NCI-H1436 treated with DMSO at 0.1 percent for 48 hours (cell line): ENCODE measurements at places on chromosomes 7 and 10.

DNA sequence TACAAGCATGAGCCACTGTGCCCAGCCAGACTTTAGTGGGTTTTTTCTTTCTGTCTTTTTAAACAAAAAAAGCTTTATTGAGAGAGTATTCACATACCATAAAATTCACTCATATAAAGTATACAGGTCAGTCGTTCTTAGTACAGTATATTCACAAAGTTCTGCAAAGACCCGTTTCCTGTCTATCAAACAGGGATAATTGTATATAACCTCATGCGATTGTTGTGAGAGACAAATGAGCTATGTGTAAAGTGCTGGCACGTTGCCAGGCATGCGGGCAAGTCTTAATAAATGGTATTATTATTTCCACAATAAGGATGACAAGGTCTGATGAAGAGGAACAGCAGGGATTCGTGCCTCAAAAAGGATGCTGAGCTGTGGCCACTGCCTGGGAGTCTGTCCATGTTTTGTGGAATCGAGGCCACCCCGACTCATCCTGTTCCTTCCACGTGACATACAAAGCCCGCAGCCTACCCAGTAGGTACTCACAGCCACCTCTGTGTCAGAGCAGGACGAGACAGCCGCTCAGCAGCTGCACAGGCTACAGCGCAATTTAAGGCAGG lies 51.6 kb downstream of the SMKR1 start:
- DNase-seq: no peak

DNA sequence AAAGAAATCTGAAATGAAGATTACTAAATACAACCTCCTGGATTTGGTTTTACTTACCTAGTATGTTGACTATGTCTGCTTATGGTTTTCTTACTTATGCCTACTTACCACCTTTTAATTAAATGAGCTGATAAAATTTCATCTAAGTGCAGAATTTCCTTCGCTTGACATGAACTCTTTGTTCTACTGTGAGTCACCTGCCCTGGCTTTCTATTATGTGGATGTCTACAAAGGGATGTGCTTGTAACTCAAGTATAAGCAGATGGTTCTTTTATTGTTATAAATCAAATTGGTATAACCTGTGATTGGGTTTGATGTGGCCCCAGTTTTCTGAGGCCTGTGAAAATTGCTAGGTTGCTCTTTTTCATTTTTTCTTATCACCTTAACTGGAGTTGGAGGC lies 389.1 kb upstream of the ANKRD30A start:
- peak; percentile 66 for DNase-seq

DNA sequence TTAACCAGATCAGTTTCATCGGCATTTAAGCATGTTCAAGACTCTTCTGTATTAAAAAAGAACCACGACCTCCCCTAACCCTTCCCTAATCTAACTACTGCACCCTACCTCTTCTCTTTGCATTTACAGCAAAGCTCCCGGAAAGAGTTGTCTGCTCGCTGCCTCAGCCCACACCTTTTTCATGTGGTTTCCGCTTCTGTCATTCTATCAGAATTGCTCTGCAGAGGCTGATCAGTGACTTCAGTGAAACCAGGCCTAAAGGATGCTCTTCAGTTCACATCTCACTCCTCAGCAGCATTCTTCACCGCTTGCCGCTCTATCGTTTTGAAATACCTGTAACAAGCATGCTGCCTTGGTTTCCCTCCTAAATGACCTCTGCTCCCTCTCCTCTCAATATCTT lies 160.9 kb downstream of the SDK1 start:
- no peak for DNase-seq

DNA sequence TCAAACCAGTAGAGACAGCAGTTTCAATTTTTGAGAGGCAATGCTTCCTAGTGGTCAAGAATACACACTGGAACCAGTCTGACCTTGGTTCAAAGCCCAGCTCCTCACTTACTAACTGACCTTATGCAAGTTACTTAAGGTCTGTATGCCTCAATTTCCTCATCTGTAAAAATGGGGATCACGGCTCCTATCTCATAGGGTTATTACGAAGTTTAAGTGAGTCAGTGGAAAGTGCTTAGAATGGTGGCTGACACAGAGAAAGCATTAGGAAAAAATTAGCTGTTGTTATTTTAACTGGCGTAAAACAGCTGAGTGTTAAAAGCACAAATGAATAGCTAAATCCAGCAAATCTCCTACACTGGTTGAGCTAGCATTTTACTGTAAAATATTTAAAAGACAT lies 162.4 kb upstream of the LAMB4 start:
- no peak for DNase-seq

DNA sequence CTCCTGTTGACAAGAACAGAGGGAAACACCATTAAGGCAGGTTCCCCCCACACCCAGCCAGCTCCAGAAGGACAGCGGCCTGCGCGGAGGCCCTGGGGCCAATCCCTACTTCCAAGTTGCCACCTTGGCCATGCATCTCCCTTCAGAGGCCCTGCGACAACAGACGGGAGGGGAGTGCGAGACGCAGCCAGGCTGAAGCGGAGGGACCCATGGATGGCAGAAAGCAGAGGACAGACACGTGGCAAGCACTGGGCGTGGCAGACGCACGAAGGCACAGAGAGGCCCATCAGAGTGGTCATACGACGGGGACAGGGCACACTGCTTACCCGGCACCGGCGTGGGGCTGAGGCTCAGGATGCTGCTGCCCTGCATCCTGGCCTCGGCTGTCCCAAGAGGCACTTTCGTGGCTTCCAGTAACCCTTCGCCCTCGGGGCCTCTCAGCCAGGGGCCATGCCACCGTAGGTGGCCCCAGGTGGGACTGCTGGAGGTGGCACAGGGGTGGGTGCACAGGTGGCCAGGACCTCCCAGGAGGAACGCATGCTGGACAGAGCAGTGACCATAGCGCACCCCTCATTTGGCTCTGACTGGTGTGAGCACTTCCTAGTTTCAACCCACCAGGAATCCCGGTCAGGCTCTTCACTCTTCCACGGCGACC lies 11.4 kb downstream of the CXCL12 start:
- DNase-seq: no peak

- DNase-seq: no peak
Measured at GRCh38 chr10:50580262-50580891, 43.4 kb downstream of the SGMS1 start.

GRCh38 chr10:78852466-78853240 lies 216.1 kb upstream of the ZMIZ1 start:
- no peak for DNase-seq

DNA sequence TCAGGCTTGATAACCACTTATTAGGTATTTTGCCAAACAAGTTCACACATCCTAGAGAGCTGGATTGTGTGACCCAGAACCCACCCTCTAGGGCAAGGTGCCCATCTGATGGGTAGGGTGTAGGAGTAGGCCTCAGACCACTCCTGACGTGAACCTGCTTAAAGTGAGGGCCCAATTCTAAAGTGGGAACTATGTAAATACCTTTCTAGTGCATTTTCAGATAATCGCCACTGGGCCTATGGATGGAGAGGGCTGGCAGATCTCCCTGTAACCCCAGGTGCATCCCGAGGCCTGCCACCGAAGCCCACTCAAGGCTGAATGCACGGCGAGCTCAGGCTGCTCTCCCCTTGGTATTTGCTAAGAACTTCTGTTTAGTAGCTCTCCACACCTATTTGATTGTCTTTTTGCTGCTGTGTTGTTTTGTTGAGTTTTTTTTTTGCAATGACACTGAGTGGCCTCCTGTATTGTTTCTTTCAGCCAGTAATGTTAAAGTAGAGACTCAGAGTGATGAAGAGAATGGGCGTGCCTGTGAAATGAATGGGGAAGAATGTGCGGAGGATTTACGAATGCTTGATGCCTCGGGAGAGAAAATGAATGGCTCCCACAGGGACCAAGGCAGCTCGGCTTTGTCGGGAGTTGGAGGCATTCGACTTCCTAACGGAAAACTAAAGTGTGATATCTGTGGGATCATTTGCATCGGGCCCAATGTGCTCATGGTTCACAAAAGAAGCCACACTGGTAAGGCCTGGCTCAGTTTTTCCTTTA lies 71.7 kb downstream of the IKZF1 start:
- DNase-seq: peak; percentile 50

DNA sequence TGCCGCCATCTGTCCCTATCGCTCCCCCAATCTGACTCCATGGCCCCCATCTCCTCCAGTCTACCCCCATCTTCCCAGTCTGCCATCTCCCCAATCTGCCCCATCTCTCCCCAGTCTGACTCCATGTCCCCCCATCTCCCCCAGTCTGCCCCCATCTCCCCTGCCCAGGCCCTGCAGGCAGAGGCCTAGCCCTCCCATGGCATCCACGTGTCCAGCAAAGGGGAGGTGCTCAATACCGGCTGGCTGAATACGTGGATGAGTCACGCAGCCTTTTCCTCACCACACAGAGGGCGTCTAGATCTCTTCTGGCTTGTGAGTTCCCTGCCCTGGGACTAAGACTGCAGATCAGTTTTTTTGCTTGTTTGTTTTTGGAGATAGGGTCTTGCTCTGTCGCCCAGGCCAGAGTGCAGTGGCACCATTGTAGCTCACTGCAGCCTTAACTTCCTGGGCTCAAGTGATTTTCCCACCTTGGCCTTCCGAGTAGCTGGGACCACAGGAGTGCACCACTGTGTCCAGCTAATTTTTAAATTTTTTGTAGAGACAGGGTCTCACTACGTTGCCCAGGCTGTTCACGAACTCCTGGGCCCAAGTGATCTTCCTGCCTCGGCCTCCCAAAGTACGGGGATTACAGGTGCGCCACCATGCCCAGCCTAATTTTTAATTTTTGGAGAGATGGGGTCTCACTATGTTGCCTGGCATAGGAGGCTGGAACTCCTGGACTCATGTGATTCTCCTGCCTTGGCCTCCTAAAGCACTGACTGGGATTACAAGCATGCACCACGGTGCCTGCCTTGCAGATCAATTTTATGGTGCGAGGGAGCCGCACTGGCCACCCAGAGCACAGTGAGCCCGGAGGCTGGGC lies 15.3 kb upstream of the GPR146 start:
- DNase-seq: no peak

GRCh38 chr10:75283078-75283670 lies 47.4 kb upstream of the COMTD1 start:
- no peak for DNase-seq

DNA sequence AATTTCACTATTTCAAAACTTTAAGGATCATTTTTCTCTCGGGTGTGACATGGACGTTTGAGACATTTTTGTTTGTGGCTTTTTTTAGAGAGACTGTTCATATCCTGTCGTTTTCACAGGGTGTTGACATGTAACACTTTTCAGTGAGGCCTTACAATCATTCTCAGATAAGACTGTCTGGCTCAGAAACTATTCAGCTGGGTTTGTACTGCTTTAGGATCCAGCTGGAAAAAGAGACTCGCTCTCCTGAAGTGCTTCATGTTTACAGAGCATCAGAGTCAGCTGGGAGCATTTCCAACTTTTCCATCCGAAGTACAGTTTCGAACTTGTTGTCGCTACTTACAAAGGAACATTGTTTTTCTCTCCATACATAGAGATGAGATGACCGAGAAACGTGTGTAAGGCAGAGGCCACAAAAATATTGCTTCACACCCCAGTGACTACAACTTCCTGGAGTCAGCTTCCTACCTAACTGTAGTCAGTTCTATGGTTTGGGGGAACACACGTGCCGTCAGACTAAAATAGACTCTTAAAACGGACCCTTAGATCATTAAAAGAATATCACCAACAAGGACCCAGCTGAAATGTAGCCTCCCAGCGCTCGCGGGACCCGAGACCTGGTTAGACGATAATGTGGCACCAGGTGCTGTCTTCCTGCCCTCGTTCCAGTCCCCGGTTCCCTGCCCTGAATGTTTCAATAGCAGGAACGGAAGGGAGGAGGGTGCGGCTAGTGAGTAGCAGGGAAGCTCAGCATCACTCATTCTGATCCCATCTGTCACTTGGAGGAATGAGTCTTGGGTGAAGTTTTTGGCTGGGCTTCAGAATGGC lies 78.0 kb downstream of the MKI67 start:
- DNase-seq: no peak

DNA sequence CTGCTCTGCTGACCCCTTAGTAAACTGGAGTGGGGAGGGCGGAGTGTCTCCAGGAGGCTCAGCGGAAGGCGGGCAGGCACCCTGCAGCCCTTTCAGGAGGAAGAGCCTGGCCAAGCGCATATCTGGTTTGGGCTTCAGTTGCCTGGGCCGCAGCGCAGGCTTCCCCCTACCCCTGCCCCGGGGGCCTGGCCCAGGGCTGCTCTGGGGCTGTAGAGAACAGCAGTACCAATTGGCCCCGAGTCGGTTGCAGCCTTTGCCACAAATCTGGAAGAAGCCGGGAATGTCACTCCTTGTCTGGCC lies 28.1 kb upstream of the JAKMIP3 start:
- DNase-seq: no peak

- no peak for DNase-seq
Measured at GRCh38 chr7:114519240-114519639, 104.6 kb downstream of the FOXP2 start.

DNA sequence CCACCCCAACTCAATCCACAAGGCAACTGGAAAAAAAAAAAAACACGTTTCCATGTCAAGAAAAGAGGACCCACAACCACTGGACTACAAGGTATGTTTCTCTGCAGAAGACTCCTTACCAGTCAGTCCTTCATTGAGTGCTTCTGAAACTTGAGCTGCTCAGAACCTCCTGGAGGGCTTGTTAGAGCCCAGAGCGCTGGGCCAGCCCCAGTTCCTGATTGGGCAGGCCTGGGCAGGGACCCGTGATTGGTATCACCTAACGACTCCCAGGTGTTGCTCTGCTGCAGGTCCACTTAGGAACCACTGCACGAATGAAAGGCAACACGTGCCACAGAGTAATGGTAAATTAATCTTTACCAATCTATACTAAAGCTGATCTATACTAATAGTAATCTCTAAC lies 473 bp upstream of the CCDC201 start:
- no peak for DNase-seq

DNA sequence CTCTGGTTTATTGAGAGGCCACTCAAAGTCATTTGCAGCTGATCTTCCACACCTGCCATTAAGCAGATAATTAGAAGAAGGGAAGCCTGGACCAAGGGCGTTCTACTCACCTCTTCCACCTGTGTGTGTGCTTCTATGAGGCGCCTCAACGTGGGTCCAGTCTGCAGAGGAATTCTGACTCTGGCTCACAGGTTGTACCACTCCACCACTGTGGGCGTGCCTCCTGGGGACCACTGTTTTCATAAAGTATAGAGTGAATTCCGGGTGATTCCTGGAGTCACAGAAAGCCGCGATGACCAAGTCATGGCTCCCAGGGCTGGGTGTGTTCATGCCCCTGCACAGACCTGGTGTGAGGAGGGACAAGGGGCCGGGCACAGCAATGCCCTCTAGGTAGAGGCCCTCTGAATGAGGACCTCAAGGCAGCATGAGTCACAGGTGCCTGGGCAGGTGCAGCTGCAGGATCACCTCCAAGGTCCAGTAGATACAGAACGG lies 408.3 kb upstream of the MGMT start:
- no peak for DNase-seq

DNA sequence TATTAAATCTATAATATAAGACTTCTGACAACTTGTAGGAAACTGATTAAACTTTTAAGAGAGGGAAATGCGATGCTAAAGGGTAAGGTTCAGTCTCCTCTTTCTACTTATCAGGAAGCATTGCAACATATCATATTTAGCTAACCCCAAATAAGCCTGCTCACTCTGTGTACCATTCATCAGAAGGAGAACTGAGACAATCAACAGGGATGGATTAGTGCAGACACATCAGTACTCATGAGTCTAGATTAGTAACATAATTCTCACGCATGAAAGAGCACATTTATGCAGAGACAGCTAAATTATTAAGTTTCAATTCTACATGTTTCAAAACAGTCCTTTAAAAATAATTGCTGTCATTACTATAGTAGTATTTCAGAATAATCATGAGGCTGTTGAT lies 354.2 kb upstream of the ZWINT start:
- DNase-seq: no peak
